ENCODE measurements at places on chromosomes 6 and 20.

DNA sequence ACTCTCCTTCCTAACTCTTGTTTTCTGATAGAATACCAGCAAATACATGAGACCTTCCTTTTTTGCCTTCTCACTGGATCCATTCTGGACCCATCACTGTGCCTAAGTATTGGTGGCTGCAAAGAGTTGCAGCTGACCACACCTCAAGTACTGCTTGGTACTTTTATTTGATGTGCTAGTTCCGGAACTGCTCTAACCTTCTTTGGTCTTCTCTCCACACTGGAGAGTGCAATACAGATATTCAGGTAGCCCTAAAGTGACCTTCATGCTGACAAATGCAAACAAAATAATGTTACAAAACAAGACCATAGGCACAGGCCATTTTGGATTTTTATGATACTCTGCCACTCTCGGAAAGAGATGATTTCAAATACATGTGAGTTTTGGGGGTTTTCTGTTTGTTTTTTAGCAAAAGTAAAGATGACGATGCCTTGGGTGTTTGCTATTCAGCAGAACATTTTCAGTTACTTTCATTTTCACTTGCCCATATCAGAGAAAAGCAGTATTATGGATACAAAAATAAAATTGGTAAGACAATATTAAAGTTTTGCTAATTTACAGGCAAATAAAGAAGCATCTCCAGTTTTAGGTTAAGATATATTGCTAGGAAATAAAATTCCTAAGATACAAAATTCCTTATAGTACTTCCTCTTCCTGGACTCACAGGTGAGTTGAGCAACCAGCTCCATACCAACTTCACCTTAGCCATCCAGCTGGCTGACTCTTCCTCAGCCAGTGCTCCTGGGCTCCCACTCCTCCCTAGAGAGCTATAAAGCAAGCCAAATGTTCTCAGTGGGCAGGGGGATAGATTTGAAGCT lies 42.0 kb downstream of the PTPRK start:
- DNase-seq, result no peak

DNA sequence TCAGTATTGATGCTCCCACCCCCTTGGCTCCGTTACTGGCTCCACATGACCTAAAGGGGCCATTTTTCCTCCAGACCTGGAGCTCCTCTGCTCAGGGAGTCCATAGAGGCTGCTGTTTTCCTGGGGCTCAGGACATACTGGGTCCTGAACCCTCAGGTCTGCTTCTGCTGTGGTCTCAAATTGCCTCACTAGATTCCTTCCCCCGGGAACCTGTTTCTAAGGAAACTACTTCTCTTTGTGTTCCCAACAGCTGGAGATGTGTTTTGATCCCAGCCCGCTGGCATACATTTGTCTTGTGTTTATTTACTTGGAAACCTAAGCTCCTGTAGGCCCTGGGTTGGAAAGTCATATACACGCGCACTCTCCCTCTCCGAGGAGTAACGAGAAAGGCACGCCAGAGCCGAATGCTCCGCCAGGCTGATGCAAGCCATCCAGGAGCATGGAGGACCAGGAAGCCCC lies 222.8 kb downstream of the UST start:
- no peak for DNase-seq

DNA sequence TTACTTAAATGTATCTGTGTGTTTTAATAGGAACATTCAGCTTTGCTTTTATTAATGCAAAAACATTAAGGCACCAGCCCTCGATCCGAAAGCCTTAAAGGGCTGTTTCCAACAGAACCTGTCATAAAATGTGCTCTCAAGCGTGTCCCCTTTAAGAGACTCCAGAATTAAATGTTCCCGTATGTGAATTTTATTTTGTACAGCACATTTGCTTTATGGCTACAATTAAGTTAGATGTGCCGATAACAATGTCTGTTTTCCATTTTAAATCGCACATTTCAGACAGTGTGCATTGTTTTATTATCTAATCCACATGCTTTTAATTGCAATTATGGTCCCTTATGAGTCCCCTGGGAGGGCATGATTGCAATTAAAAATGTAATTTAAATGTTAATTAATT lies 198.9 kb downstream of the TSHZ2 start:
- no peak for DNase-seq

DNA sequence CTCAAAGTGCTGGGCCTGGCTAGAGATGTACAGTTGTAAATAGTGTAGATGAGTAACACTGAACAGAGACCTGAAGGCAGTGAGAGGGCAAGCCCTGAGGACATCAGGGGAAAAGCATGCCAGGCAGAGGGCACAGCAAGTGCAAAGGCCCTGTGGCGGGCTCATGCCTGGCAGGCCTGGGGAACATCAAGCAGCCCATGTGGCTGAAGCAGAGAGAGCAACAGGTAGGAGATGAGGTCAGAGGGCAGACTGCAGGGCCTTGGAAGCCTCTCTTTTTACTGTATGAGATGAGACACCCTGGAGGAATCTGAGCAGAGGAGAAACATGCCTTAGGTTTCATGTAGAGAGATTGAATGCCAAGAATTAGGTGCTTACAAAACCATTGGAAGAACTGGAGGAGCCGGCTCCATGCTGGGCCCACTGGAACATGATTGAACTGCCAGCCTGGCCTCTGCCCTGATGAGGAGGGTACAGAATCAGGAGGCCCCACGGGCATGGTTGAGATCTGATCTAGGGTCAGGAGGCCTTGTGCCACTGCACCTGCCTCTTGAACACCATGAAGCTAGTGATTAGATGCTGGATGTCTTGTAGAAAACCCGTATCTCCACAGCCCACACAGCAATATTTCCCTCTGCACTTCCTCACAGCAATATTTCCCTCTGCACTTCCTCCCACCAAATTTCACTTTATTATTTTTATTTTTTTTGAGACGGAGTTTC lies 5.9 kb upstream of the HMGA1 start:
- DNase-seq, result no peak

DNA sequence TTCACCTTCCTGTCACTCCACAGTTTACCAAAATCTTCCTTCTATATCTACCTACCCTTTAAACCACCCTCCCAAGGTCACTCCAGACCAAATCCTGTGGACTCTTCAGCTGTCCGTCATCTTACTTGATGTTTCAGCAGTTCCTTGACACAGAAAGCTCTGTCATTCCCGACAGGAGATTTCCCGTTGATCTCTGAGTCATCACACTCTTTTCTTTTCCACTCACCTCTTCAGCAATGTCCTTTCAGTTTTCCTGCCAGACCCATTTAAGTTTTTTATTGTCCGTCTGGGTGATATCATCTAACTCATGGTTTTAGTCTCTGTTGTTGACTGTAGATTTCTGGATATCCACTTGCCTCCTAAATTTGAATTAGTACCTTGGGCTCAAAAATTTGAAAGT lies 69.9 kb upstream of the SCGN start:
- no peak for DNase-seq

DNA sequence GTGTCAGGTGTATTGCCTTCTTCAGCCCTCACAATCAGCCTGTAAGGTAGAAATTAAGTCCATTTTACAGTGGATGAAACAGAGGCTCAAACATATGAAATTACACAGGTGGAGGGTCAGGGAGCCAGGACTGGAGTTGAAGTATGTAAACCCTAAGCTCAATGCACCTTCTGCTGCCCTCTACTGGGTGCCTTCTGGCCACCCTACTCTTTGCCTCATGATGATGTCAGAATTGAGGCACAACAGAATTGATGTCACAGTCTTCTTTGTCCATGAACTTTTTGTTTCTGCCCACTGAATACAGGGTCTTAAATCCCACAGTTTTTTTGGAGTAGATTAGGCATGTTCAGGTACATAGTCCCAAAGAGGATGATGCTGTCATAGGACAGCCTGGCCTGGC lies 400.8 kb upstream of the CHD6 start:
- no peak for DNase-seq

GRCh38 chr6:128657181-128657580 lies 136.8 kb upstream of the PTPRK start:
- DNase-seq, result no peak

GRCh38 chr6:10355115-10355702 lies 59.7 kb downstream of the TFAP2A start:
- no peak for DNase-seq

- no peak for DNase-seq
These were observed 12.4 kb downstream of the ZKSCAN4 start for GRCh38 chr6:28239636-28240035.

- DNase-seq, result no peak
These were observed 71.9 kb downstream of the SLX4IP start for GRCh38 chr20:10507052-10507451.

DNA sequence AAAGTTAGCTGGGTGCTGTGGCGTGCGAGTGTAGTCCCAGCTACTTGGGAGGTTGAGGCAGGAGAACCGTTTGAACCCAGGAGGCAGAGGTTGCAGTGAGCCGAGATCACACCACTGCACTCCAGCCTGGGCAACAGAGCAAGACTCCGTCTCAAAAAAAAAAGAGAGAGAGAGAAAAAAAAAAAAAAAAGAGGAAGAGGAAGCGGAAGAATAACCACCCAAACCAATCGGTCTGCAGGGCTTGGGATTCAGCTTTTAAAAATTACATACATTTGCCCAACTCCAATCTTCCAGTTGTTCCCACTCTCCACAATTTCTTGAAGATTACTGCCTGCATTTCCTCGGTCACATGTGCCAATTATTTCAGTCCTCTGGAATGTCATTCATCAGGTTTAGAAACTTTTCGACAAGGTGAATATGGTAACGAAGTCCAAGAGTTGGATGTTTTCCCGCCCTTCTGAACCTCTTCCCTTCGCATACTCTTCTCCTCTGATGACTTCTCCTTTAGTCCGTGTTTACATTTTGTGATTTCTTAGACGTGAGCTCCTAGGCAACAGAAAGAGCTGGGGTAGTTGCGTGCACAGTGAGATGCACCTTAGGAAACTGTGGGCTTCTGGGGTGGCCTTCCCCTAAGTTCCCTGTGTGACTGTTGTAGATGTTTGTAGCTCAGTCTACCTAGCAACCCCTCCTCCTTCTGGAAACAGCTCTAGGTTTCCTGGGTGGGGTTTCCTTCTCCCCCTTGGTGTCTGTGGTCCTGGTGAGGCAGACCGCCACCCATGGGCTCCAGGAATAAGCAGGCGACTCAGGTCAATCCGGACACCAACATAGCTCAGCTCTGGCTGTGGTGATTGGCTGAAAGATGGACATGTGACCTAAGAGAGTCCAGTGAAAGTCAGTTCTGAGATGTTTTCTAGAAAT lies 63.0 kb upstream of the NCOA3 start:
- DNase-seq, result no peak

- DNase-seq, result no peak
These were observed 34.8 kb upstream of the KIF25 start for GRCh38 chr6:167962711-167963110.

Measured in A549 (cell line).